Left renal cortex interstitium (tissue), 4 donors: ENCODE measurements at places on chromosomes 11 and 22.

GRCh38 chr22:44337678-44338004 lies 24.9 kb upstream of the SHISAL1 start:
- no peak for DNase-seq

DNA sequence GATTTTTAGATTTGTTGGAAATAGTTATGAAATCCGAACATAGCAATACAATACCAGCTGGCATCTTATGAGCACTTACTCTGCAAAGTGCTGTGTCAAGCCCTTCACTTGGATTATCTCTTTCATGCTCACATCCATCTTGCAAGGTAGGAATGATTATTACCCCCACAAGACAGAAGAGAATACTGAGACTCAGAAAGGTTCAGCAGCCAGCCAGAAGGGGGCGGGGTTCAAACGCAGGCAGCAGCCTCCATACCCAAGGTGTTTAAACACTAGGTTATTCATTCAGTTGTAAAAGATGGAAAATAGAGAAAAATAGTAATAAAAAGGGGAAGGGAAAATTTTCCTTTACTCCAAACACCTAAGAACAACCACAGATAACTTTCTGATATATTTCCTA lies 158.5 kb downstream of the CCDC34 start:
- DNase-seq: no peak

DNA sequence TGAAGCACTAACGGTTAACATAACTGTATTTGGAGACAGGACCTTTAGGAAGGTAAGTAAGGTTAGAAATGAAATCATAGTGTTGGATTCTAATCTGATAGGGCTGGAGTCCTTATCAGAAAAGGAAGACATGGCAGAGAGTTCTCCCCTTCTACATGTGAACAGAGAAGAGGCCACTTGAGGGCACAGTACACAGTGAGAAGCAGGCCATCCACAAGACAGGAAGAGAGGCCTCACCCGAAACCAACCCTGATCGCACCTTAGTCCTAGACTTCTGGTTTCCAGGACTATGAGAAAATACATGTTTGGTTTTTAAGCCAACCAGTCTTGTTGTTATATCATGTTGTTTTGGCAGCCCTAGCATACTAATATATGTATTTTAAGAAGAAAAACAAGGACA lies 170.0 kb downstream of the LRRC4C start:
- DNase-seq: no peak

DNA sequence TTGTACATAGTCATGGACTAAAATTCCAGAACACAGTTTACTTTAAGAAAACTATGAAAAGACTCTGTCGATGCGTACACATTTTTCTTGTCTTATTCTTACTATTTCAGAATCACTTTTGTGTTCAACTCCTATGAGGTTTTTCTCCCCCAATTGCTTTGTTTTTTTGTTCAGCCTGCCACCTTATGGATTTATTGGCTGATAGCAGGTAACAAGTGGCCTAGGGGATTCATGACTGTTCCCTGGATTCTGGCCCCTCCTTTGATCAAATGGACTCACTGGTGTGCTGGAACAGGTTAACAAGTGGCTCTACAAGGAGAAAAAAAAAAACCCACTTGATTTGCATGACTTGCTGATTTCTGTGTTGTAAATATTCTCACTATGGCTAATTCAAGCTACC lies 10.6 kb downstream of the MMP20 start:
- DNase-seq: no peak
